ENCODE measurements at places on chromosomes 7 and 10.

- DNase-seq: no peak
Observed at GRCh38 chr7:41256186-41256945, 446.5 kb downstream of the INHBA start.

DNA sequence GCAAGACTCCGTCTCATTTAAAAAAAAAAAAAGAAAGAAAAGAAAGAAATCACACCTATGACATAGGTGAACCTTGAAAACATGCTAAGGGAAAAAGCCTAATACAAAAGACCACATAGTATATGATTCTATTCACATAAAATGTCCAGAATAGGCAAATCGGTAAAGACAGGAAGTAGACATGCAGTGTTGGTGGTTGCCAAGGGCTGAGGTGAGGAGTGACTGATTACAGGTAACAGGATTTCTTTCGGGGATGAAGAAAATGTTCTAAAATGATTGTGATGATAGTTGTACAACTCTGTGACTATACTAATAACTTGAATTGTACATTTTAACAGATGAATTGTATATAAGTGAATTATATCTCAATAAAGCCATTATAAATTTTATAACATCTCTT is 3.3 kb downstream of the XPNPEP1 start:
- DNase-seq: no peak

- DNase-seq: no peak
Observed at GRCh38 chr10:29427667-29428066, 138.8 kb downstream of the LYZL1 start.

GRCh38 chr7:107049480-107049879 is 5.0 kb downstream of the PRKAR2B start:
- DNase-seq: no peak

DNA sequence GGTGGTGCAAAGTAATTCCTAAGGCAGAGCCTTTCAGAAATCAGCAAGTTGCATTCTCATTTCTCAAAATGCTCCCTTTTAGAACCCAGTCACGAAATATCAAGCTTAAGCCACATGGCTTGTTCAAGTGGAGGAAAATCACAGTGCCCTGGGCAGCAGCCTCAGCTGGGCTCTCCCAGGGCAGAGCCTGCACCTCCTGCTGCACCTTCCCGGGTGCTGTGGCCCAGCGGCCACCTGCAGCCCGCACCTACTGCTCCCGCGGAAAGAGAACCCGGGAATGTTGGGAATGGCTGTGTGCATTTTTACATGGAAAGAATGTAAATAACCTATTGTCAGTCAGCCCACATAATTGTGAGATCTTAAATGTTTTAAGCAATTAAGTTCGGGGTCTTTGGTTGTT is 396.5 kb upstream of the VSTM2A start:
- DNase-seq: no peak

GRCh38 chr7:24251568-24251967 is 32.4 kb upstream of the NPY start:
- no peak for DNase-seq

GRCh38 chr10:6119423-6119822 is 30.6 kb downstream of the RBM17 start:
- no peak for DNase-seq

- DNase-seq: no peak
Observed at GRCh38 chr7:83541187-83541960, 107.6 kb downstream of the SEMA3E start.

DNA sequence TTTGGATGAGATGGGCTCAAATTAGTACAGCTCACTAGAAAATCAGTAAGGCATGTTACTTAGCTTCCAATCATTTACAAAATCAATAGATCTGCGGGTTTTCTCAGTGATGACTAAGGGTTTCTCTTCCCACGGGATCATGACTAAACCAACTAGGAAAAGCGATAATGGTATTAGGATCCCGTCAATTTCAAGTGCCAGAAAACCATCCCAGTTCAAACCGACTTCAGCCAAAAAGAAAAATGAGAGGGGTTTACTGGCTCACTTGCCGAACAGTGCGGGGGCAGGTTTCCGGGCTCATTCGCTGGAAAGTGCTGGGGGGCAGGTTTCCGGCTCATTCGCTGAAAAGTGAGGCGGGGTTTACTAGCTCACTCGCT is 62.1 kb upstream of the LYZL2 start:
- no peak for DNase-seq

GRCh38 chr10:117139581-117140524 is 1.8 kb upstream of the VAX1 start:
- no peak for DNase-seq

- peak; percentile 86 for DNase-seq
Observed at GRCh38 chr7:23106057-23106822, 655 bp downstream of the KLHL7 start.

- peak; percentile 85 for DNase-seq
Observed at GRCh38 chr10:98028168-98028770, 2.2 kb downstream of the CRTAC1 start.

DNA sequence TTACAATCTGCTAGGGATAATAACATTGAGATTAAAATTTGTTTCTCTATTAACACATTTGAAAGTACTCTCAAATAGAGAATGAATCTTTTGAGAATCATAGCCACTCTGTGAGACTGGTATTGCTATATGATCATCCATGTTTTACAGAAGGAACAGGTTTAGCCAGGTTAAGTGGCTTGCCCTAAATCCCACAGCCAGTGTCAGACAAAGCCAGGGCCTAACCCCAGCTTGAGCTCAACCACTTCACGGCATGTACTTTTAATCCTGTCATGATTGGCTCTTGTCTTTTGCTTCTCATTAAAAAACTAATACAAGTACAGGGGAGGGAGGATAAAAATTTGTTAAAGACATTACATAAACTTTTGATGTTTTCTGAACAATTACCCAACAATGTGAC is 3.8 kb upstream of the ZNRF2 start:
- no peak for DNase-seq

- no peak for DNase-seq
Observed at GRCh38 chr10:18254086-18254485, 113.9 kb downstream of the CACNB2 start.

- DNase-seq: no peak
Observed at GRCh38 chr7:151756076-151756731, 120.7 kb downstream of the PRKAG2 start.

DNA sequence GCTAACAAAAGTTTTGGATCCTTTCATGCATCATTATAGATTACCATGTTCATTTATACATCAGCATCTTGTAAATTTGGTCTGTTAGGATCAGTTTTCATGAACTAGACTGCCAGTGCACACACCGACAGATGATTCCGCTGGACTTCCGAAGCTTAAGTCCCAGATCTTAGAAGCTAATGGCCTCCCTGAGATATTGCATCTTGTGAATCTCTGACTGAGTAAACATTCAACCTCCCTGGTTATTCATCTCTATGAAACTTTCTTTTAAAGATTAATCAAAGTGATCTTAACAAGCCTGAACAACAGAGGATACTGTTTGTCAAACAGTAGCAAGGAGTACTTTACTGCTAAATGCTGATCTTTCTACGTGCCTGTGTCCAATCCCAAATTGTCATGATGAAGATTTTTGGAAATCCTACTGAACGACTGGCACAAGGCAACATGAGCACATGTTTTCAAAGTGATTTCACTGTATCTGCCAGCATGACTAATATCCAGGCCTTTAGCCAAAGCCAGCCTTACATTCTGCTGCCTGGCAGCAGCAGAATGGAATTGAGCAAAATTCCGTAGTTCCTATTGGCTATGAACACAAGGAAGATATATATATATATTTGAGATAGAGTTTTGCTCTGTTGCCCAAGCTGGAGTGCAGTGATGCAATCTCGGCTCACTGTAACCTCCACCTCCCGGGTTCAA is 91.3 kb upstream of the ANK3 start:
- DNase-seq: no peak

DNA sequence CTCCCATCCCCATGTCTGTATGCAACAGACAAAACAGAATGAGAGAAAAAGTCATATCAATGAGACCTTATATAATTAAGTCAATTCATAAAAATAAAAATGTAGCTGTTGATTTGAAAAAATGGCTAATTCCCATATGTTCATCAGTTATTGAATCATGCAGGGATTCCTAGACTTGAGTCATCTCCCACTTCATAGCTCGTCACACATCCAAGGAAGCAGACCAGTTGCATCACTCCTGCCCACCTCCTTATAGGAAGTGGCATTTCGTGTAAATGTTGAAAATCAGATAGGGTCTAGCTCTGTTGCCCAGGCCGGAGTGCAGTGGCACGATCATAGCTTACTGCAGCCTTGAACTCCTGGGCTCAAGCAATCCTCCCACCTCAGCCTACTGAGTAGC is 56.1 kb upstream of the SH2B2 start:
- no peak for DNase-seq

GRCh38 chr10:29158066-29158465 is 130.8 kb upstream of the LYZL1 start:
- DNase-seq: no peak

- DNase-seq: no peak
Observed at GRCh38 chr10:77555591-77556212, 81.9 kb downstream of the KCNMA1 start.

- no peak for DNase-seq
Observed at GRCh38 chr7:149180722-149181449, 14.5 kb upstream of the ZNF282 start.

- no peak for DNase-seq
Observed at GRCh38 chr7:44981035-44981706, 2.4 kb upstream of the MYO1G start.

DNA sequence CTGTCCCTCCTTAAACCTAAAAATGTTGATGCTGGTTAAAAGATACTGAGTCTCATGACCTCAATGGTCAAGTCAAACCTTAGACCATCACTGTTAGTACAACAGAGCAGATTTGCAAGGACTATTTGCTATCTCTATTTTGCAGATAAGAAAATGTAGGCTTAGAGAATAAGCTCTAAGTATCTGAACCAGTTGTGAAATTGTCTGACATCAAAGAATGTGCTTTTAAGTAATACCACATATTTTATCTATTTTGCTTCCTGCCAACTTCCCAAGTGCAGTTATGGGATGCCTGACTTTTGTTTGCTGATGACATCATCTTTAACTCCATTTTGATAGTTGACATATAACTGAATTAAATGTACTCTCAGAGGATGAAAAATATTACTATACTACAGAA is 83.6 kb upstream of the TMEM106B start:
- no peak for DNase-seq

GRCh38 chr7:2104716-2105115 is 128.0 kb downstream of the MAD1L1 start:
- DNase-seq: no peak

DNA sequence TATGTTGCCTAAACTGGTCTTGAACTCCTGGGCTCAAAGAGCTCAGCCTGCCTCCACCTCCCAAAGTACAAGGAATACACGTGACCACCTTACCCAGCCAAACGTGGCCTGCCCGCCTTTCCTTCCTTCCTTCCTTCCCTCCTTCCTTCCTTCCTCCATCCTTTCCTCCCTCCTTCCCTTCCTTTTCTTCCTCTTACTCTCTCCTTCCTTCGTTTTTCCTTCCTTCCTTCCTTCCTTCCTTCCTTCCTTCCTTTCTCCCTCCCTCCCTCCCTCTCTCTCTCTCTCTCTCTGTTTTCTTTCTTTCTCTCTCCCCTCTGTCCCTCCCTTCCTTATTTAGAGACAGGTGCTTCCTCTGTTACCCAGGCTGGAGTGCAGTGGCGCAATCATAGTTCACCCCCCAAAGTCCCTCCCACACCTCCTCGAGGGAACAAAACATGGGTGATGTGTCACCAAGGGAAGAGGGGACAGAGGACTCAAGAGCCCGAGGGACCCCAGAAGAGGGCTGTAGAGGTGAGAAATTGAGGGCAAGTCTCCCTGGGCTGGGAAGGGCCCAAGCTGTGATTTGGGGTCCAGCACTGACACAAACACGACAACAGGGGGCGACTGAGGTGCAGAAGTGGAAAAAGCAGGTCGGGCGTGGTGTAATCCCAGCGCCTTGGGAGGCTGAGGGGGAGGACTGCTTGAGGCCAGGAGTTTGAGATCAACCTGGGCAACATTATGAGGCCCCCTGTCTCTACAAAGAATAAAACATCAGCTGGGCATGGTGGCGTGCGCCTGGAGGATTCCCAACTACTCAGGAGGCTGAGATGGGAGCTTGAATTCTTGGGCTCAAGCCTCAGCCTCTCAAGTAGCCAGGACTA is 28.1 kb downstream of the EPHB4 start:
- peak; percentile 82 for DNase-seq

- DNase-seq: no peak
Observed at GRCh38 chr7:78690174-78690573, 763.3 kb downstream of the MAGI2 start.

GRCh38 chr7:115548756-115549155 is 481.8 kb downstream of the TFEC start:
- DNase-seq: no peak

GRCh38 chr10:79143879-79144278 is 75.1 kb downstream of the ZMIZ1 start:
- DNase-seq: no peak

DNA sequence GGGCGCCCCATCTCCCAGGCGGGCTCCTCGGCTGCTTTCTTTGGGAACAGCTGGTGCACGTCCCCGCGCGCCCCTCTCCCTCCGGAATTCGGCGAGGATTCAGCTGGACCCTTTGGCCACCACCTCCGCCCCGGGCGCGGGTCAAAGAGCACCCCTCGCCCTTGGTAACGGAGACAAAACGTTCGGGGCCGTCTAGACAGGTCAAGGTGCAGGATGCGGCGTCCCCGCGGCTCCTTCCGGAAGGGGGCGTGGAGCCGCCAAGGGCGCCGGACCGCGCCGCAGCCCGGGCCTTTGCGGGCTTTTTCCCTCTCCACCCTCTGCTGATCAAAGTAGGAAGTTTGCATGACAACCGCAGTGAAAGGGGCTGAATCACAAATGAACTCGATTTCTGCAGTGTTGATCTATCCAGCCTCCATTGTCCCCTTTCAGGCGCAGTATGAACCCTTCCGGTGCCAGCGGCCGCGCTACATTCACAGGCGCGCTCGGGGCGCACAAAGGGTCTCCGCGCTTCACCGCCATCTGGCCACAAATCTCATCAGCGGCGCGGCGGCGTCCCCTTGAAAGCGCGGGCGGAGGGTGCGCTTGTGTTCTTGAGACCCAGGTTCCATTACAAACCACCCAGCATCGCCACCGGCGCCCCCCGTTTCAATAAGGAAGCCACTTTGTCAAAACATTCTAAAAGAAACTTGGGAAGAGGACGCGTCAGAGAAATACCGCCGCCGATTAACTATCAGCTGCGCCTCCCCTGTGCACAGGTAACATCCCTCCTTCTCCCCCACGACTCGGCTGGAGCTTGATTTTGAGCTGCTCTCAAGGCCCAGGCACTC is 36.4 kb downstream of the CNPY1 start:
- no peak for DNase-seq

- no peak for DNase-seq
Observed at GRCh38 chr10:14552015-14552414, 221.3 kb upstream of the FRMD4A start.

- DNase-seq: no peak
Observed at GRCh38 chr10:97128039-97128492, 57.7 kb downstream of the SLIT1 start.

GRCh38 chr7:8189625-8190024 is 72.3 kb downstream of the ICA1 start:
- DNase-seq: no peak

- no peak for DNase-seq
Observed at GRCh38 chr10:105068497-105068896, 427.4 kb downstream of the SORCS3 start.

- no peak for DNase-seq
Observed at GRCh38 chr7:143974459-143974858, 19.8 kb downstream of the OR2F1 start.

GRCh38 chr7:108293149-108293612 is 163.0 kb upstream of the LAMB4 start:
- no peak for DNase-seq

All from erythroblast (primary cell).